Hippocampal formation (tissue), 2 donors: ENCODE measurements at places on chromosomes 7 and 10.

DNA sequence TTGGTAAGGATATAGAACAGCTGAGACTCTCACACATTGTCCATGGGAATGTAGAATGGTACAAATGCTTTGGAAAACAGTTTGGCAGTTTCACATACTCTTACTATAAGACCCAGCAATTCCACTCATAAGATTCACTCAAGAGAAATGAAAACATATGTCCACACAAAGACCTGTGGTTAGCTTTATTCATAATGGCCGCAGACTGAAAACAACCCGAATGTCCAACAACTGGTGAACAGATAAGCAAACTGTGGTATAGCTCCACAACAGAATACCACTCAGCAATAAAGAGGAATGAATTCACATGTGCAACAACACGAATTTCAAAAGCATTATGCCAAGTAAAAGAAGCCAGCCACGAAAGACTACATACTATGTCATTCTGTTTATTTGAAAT, 33.5 kb upstream of the CUL1 start:
- no peak for DNase-seq

DNA sequence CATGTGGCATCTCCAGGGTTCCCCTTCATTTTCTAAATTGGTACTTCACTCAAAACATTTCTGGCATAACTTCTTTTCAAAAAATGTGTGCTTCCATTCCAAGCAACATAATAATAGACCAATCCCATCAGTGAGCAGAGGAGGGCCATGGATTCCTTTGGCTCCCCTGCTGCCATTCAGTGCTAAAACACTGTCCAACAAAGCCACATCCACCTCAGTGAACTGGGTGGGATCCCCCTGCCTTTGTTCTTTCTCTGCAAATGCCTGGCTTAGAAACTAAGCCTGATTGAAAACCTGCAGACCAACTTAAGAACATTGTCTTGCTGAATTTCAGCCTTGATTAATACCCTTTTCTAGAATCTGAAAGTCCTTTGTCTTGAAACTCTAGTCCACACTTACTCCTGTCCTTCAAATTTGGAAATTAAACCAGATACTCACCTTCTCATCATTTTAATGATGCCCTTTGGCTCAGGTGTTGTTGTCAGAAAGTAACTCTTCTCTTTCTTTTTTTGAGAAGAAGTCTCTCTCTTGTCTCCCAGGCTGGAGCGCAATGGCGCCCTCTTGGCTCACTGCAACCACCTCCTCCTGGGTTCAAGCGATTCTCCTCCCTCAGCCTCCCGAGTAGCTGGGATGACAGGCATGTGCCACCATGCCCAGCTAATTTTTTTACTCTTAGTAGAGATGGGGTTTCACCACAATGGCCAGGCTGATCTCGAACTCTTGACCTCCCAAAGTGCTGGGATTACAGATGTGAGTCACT, 132.3 kb downstream of the PLXNA4 start:
- DNase-seq: no peak

GRCh38 chr7:41536122-41536872, 166.6 kb downstream of the INHBA start:
- DNase-seq: no peak

GRCh38 chr7:122736183-122736582, 33.5 kb upstream of the RNF148 start:
- DNase-seq: no peak

GRCh38 chr10:103871006-103871405, 15.6 kb upstream of the SH3PXD2A start:
- DNase-seq: no peak

DNA sequence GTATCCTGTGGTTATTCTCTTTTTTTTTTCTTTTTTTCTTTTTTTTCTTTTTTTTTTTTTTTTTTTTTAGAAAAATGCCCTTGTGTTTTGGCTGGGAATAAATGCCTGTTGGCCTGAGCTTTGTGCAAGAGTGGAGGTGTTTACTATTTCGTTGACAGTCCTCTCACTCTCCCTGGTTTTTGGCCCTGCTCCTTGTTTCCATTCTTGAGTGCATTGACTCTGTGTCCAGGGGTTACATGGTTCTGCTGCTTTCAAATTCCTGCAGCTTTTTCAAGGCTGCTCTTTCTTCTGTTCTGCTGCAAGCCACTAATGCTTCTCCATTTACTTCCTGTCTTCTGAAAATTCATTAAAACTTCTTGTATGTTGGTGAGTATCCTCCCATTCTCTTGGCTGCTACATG, 59.7 kb upstream of the TBX20 start:
- no peak for DNase-seq

DNA sequence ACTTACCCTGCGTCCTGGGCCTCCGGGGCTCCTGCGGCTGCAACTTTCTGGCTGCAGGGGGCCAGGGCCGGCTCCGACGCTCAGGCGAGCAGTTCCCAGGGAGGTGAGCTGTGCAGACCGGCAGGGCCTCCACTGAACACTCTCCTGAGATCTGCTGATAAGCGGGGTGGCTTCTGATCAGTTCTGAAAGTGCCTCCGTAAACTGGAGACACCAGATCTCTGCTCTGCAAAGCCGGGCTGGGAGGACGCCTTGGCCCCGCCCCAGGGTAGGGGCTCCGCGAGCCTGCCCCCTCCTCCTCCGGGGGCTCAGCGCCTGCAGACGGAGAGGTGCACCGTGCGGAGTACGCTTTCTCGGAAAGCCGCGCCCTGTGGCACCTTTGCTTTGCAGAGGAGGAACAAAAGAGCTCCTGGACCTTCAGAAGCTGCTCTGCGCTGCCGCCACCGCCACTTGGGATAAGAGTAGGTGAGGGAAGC, 141.3 kb upstream of the VKORC1L1 start:
- DNase-seq: no peak

GRCh38 chr7:131524115-131524514, 32.3 kb downstream of the PODXL start:
- DNase-seq: no peak

DNA sequence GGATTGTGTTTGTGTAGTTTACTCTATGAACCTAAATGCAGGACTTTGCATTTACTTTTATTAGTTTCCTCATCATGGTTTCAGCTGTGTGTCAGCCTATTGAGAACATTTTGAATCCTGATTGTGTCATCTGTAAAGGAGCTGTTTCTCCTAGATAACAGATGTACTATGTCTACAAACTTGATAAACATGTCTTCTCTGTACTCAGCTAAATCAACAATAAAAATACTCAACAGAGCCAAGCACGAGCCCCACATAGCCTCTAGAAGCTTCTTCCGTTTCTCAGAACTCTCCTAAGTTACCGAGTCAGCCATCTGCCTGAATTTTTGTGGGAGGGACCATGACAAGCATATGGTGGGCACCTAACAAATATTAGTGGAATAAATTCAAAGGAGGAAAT, 234.7 kb downstream of the SKAP2 start:
- no peak for DNase-seq

DNA sequence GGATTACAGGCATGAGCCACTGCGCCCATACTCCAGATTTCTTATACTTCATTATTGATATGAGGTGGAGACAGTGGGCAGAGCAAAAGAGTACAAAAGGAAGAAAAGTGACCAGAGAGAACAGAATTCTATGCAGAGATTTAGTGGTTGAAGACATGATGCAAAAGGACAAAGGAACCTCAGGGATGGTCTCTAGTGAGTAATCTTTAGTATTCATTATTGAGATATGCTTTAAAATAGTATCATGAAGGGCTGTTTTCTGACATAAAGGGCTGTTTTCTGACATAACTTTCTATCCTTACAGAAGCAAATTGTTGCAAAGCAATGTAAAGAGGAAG, 81.2 kb upstream of the OIT3 start:
- DNase-seq: no peak
